ENCODE measurements at places on chromosomes 16 and 17. TPM values are rescaled to one million over a fixed set of nuclear protein-coding genes. Genes with fewer than 3 reads are reported as not detected.

The TLCD3B gene
- total RNA-seq: not detected

The ICAM2 gene
- total RNA-seq: 2.8 TPM

The ANKRD40CL gene
- total RNA-seq: not detected

GRCh38 chr17:50767446-50767845, at the start of gene ANKRD40CL:
TSS of gene ANKRD40CL (minus strand) at chr17:50767518. CDS start at chr17:50766913, 605 bp downstream.
- DNase-seq: no peak

DNA sequence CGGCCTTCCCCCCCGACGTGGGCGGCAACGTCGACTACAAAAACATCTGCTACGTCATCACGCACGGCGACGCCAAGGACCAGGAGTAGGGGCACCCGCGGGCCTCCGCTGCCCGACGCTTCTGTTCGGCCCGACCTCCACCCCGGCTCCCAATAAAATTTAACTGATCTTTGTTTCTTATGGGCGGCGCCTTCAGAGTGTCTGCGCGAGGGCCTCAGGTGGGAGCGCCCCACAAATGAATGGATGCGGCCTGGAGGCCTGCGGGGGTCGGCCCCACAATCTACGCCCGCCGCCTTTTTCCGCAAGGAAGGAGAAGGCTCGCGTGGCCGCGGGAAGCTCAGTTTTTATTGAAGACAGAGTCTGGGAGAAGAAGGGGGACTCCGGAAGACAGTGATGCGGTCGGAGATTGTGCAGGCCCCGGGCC, 3.2 kb downstream of the MYL11 start:
- DNase-seq: peak; percentile 64

- no peak for DNase-seq
Observed at GRCh38 chr17:57545731-57546342, 199.3 kb downstream of the CCDC182 start.

GRCh38 chr17:57106836-57107497, 21.9 kb downstream of the AKAP1 start:
- DNase-seq: no peak

GRCh38 chr17:48541577-48542113, 3.3 kb downstream of the HOXB2 start:
- DNase-seq: no peak

- no peak for DNase-seq
Observed at GRCh38 chr17:50003911-50004310, 8.9 kb upstream of the DLX3 start.

GRCh38 chr16:76121636-76122035, 155.6 kb upstream of the CNTNAP4 start:
- DNase-seq: no peak

Data from esophagus squamous epithelium (tissue), 5 donors.